Tongue (tissue), 3 donors: ENCODE measurements at places on chromosomes 3 and 15. TPM values are rescaled to one million over a fixed set of nuclear protein-coding genes. Genes with fewer than 3 reads are reported as not detected.
A peak's percentile ranks its signal among the peaks of the same experiment; 100 is the strongest.

Gene RTP4
- total RNA-seq: not detected

Gene CPNE4
- total RNA-seq: 1.5 TPM

- no peak for DNase-seq
These were observed 61.6 kb downstream of the ATP2C1 start for GRCh38 chr3:130955481-130955880.

DNA sequence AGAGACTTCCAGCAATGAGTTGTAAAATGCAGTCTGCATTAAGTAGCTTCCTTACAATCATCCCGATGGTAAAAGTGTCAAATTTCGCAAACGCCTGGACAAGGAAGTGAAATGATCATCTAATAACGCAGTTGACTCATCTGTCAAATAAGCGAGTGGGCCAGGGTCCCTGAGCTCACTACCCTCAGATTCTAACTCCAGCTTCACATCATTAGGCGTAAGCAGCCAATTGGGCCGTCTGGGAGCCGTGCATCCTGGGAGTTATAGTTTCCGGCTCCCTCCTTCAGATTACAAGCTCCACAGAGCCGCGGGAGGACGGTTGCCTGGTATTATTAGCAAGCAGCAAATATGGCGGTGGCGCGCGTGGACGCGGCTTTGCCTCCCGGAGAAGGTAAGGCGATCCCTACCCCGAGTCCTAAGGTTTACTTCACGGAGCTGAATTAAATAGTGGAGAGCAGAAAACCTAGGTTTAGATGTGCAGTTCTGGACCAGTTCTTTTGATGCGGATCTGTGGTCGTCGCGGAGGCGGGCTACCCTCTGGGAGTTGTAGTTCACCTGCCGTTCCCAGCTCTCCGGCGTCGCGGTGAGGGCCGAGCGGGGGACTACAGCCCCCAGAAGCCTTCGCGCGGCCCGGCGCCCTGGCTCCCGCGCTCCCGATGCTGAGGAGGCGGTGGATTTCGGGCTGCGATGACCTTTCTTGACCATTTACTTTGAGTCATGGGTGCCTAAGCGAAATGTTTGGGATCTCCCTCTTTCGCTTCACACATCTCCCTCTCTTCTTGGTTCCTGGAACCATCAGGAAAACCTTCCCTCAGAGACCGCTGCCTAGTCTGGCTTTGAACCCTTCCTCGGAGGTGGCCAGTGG, at the start of gene CEP97:
Gene CEP97 (plus strand): TSS at position 286 of the 865 bp plus-strand sequence. CDS start 63 bp downstream, at position 349.
- DNase-seq: peak; percentile 97

DNA sequence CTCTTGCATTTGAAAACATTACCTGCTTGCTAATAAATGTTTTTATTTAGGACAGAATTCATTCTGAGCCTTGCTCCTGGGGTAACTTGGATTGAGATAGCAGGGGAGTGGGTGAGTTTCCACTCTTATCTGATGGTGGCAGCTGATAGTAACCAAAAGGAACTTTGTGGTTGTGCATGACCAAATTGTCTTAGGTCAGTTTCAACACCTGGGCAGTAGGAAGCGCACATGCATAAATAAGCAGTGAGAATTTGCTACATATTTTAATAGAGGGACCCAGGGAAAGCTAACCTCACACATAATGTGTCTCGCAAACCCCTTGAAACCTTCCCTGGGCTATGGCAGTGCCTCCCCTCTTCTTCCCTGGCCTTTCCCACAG, 65.4 kb upstream of the XCR1 start:
- DNase-seq: no peak

DNA sequence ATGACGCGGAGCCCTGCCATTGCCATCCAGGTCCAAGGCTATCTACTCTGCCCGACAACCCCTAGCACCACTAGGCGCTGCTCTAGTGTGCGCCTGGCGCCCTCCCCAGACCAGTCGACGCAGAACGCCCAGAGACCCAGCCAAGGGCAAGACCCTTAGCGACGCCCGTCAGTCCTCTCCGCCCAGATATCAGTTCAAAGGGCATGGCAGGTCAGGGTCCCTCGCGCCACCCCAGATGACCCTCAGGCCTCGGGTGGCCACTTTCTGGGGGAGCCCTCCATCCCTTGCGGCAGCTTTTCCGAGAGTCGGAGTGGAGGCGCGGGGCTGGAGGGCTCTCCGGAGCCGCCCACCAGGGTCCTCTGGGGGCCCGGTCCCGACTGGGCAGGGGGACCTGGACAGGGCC, 371 bp upstream of the CLSTN2 start:
- peak; percentile 80 for DNase-seq

DNA sequence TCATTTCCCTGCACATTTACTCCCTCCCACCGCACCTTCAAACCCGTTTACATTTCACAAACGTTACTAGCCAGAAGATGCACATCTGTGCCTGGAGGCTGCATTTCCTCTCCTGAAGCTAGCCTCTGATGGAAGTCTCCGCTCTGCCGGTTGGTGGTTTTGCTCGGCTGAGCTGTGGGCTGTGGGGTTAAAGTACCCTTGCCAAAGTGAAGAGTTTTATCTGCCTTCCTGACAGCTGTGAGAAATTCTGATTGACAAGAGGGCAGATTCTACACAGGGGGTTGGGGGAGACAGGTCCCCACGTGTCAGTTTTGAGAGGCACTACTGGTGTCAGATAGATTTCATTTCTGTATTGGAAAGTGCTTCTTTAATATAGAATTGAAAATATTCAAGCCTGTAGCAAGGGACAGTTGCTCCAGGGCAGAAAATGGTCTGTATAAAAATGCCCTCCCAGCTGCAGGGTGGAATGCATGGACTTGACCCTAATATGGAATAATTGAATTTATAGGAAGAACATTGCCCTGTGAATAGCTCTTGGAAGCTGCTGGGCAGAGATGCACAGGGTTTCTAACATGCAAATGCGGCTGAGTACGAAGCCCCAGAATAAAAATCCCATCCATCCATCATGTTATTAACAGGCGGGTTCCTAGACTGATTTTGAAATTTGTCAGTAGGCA, 201.1 kb upstream of the RGMA start:
- DNase-seq: no peak

GRCh38 chr3:169772897-169773816, at the start of gene MYNN:
MYNN (plus strand) TSS chr3:169773396; CDS start chr3:169774296, 900 bp downstream.
- peak; percentile 98 for DNase-seq

DNA sequence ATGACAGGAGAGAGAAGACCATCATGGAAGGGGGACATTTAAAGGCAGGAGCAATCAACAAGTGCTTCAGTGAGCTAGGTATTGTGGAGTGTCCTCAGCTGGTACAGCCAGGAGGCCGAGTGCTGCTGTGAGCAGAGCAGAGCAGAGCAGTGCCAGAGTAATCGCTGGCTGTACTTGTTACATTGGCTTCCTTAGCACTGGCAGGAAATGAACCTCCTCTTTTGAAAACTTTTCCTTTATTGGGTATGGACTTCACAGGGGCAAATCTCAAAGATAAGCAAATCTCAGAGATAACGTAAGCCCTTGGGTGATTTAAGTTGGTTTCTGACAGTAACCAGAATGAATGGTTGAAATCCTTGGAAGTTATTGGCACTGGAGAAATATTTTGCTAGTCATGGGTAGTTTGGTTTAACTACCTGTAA, 2.1 kb downstream of the SH3GL3 start:
- no peak for DNase-seq

DNA sequence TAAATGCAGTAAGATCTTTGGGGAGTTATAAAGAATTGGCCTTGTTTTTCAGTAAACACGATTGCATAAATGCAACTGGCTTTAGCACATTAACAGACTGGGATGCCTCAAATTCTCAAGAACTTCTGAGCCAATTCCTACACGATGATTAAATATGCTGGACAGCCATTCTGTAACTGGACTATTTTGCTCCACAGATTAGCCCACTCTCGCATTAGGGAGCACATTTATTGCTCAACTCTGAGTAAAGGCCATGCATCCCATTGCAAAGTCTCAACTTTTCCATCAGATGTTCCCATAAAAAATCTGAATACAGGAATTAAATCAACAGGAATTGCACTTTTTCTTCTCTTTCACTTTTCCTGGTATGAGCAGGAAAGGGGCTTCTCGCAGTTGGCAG, 66.7 kb upstream of the PRICKLE2 start:
- no peak for DNase-seq

DNA sequence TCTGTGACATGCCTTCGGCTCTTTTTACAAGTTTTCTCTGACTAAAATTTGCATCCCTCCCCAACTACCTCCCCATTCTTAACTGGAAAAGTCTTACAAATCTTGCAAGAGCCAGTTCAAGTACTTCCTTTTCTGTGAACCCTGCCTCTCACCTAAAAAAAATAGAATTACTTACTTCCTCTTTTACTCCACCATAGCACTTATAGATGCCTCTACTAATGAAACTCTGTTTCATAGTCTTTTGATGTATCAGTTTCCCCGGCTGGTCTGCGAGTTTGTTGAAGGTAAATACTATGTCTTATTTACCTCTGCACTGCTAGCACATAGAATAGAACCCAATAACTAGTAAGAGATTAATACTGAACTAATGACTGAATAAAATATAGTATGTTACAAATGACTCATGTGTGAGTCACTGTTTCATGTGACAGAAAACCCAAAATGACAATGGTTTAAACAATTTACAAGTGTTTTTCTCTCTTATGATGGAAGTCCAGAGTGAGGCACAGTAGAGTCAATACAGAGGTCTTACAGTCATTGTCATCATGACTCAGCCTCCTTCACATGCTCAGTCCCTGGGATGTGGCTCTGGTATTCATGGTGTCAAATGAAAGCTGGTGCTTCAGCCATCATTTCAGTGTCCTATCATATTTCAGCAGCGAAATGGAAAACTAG, 393.5 kb downstream of the RSL24D1 start:
- DNase-seq: no peak

DNA sequence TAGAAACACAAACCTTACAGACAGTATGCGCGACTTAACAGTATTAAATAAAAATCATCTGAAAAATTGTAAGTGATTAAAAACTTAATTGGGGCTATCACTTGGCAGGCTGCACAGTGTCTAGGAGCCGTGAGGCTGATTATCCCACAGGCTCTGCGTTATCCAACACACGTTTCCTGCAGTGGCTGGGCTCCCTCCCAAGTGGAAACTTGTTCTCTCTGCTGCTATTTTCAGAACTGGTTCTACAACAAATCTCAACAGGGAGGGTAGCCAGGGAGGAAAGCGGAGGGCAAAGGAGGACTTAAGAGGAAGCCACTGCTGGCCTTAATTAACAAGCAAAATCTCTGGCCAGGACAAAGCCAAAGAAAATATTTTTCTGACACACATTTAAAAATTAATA, 555.2 kb downstream of the MAGI1 start:
- DNase-seq: peak; percentile 87
